Left kidney (tissue), 8 donors: ENCODE measurements at places on chromosomes 12 and 14.

DNA sequence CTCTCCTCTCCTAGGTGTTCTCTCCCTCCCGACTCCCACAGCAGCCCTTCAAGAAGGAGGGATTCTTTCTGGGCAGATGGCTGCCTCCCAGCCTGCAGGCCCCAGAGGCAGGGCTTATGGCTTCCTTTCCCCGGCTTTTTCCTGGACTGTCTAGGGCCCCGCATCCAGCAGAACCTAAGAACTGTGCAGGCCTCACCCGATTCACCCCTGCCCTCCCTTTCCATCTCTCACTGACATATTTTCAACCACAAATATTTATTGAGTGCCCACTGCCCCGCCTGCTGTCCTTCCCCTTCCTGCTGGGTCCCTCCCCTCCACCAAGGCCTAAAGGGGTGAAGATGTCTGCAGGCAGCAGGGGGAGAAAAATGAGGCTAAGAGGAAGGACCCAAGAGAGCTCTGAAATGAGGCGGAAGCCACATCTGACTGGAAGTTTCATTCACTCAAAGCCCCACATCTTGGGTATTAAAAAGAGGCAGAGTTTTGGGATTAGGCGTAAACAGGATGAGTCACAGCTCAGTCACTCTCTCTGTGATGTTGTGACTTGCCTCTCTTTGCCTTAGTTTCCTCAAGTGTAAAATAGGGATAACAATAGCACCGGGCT is 2.9 kb downstream of the SCNN1A start:
- no peak for DNase-seq

GRCh38 chr14:91265404-91265803 is 20.9 kb upstream of the GPR68 start:
- no peak for DNase-seq

DNA sequence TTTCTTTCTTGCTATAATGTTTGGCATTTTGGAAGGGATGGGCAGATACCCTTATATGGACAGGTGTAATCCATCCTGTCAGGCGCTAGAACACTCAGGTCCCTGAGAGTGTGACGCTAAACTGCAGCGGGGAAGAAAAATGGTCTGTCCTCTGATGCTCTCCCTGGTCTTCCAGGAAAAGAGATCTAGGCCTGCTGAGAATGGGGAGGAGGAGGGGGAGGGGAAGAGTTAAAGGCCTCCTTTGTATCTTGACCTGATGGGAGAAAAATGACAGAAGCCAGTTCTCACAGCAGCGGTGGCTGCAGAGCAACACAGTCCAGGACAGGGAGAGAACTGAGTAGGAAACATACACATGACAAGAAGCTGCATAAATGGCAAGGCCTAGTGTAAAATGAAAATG is 61.1 kb downstream of the RPS6KA5 start:
- no peak for DNase-seq

GRCh38 chr14:63512861-63513260 is 30.3 kb downstream of the PPP2R5E start:
- DNase-seq = no peak

GRCh38 chr14:35401422-35402265 is 2.9 kb downstream of the NFKBIA start:
- DNase-seq = no peak

GRCh38 chr12:15220915-15221885 is at the start of gene RERG:
Gene RERG (minus strand): TSS chr12:15221417. CDS start chr12:15217489, 3,928 bp downstream.
- peak; percentile 88 for DNase-seq

DNA sequence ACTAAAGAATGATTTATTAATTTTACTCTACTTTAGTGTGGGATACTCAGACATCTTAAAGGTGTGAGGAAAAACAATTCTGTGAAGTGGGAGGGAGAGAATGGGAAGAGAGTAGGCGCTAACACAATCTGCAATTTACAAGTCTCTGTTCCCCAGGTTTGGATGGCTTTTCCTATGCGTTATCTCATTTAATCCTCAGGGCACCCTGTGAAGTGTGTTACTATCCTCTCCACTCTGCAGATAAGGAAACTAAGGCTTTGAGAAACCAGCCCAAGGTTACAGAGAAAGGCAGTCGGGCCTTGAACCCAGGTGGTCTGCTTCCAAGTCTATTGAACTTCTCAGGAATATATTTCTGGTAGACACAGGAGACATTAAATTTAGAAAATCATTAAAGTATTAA is 36.2 kb upstream of the TUBA1C start:
- no peak for DNase-seq

- no peak for DNase-seq
Measured at GRCh38 chr12:113208041-113208934, 13.0 kb upstream of the TPCN1 start.

DNA sequence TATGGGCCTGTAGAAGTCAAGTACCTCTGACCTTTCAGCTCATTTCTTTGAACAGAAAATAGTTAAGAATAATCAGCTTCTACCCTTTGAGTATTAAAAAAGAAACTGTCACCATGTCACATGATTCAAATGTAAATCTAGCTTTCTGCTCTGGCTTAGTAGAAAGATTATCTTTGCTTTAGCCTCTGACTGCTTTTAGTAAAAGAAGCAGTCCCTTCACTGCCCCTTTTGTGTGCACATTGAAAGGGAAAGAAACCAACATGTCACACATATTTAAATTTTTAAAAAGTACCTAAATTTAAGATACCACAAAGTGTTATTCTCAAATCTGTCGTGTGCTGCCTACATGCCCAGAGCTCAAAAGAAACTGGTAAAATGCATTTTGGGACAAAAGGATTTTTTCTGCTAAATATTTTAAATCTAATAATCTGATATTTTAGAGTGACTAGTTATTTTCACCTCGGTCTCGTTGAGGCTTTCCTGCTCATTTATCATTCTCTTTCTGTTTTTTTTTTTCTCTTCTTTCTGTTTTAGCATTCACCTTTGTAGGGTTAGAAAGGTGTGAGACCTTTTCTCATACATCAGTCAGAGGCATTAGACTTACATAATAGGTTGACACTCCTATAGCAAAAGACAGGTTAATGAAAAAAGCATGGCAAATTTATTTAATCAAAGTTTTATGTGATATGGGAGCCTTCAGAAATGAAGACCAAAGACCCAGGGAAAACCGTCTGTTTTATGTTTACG is 41.3 kb downstream of the SLC16A7 start:
- no peak for DNase-seq

- DNase-seq = peak; percentile 28
Measured at GRCh38 chr14:38168416-38168815, 39.3 kb upstream of the SSTR1 start.

DNA sequence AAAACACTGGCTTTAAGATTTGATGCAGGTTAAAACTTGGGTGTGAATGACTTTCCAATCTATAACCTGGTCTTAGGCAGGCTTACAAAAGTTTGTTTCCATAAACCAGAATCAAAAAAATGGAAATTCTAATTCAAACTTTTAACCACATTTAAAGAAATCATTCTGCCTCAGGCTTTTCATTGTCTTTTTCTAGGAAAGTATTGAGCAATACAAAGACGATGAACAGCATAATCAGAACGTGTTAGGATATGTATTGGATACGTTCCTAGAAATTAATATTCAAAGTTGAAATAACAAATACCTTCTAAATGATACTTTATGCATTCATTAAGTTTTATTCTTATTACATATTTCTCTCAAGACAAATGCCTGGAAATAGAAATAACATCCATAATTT is 172.9 kb downstream of the CEP128 start:
- no peak for DNase-seq

- DNase-seq = no peak
Measured at GRCh38 chr14:52094546-52095271, 25.9 kb upstream of the NID2 start.

- DNase-seq = no peak
Measured at GRCh38 chr12:103441437-103442181, 54.2 kb downstream of the C12orf42 start.

DNA sequence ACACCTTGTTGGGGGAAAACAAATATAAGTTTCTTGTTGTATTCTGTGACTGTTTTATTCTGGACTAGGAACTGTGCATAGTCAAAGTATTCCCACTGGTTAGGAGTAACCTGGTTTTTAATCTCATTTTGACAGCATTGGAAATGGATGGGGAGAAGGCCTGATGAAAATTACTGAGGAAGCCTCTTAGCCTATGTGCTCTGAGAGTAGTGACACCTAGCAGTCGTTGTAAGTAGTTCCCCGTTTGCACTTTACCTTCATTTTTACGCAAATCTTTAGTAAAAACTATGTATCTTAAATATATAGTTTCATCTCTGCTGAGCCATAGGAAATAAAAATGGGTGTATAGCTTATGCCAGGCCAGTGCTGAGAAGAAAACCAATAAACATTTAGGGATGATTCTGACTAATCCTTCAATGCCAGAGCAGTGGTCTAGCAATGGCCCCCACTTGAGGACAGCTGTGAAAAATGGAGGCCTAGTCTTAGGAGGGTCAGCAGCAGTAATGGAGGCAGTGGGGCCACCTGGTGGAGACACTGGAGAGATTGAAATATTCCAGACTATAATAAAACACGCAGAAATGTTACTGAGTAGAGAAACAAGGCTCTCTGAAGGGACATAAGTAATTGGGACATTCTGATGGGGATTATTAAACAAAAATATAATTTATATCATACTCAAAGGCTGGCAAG is 133.2 kb upstream of the NOVA1 start:
- DNase-seq = no peak

GRCh38 chr12:15719230-15719629 is 70.0 kb downstream of the EPS8 start:
- DNase-seq = no peak

GRCh38 chr14:61386173-61386772 is 64.9 kb downstream of the PRKCH start:
- no peak for DNase-seq

GRCh38 chr14:49950275-49951228 is 57.7 kb downstream of the ARF6 start:
- no peak for DNase-seq

- no peak for DNase-seq
Measured at GRCh38 chr12:54292083-54292930, 8.5 kb downstream of the NFE2 start.

- no peak for DNase-seq
Measured at GRCh38 chr14:35221462-35221861, 70.7 kb upstream of the PSMA6 start.

DNA sequence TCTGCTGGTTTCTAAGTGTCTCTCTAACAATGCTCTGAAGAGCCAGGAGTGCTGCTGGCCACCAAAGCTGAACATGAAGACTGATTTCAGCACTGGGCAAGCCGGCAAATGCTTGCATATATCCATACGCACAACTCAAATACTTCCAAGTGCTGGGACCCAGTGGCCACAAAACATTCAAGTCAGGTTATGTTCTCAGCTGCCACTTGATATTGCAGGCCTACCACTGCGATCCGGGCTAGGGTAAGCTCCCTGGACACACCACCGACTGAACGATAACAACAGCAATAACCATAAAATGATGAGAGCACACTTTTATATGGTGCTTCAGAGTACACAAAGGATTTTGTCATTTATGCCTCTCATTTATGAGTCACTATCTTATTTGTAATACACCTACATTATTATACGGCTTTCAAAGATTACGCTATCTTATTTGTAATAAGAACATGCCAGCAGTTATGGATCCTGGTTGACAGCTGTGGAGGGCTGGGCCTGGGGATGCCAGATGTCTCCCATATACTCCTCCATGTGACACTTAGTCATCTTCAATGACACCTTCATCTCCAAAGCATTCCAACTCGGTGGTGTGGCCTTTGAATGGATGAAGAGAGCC is 35.5 kb downstream of the CRACR2A start:
- no peak for DNase-seq

DNA sequence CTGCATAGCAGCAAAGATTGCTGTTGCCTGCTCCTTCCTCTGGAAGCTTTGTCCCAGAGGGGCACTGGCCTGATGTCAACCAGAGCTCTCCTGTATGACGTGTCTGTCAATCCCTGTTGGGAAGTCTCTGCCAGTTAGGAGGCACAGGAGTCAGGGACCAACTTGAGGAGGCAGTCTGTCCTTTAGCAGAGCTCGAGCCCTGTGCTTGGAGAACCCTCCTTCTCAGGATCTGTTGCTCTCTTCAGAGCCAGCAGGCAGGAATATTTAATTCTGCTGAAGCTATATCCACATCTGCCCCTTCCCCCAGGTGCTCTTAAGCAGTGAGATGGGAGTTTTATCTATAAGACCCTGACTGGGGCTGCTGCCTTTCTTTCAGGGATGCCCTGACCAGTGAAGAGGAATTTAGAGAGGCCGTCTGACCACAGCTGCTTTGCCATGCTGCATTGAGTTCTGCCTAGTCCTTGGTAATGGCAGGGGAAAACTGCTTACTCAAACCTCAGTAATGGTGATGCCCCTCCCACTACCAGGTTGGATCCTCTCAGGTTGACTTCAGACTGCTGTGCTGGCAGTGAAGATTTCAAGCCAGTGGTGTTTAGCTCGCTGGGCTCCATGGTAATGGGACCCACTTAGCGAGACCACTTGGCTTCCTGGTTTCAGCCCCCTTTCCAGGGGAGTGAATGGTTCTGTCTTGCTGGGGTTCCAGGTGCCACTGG is 218.6 kb upstream of the SLC38A2 start:
- DNase-seq = no peak

GRCh38 chr14:33127531-33127930 is 188.9 kb downstream of the NPAS3 start:
- DNase-seq = no peak

DNA sequence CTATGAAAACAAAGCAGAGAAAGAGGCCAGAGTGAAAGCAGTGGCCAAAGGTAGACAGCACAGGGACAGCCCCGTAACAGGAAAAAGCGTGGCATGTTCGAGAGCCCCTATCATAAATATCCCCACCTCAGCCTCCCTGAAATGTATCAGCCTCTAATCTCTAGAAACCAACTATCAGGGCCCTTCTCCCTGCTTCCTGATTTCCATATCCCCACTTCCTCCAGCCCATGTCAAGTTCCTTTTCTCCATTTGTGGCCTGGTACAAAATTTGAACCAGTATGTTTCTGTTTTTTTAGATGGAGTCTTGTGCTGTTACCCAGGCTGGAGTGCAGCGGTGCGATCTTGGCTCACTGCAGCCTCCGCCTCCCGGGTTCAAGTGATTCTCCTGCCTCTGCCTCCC is 16.9 kb downstream of the DEPDC4 start:
- no peak for DNase-seq

- DNase-seq = no peak
Measured at GRCh38 chr12:129339336-129339735, 486.1 kb downstream of the GLT1D1 start.

GRCh38 chr12:38586789-38587188 is 270.2 kb downstream of the ALG10B start:
- no peak for DNase-seq

GRCh38 chr14:85663256-85663655 is 133.3 kb downstream of the FLRT2 start:
- DNase-seq = no peak

GRCh38 chr12:114726092-114726710 is 42.2 kb upstream of the TBX3 start:
- no peak for DNase-seq

GRCh38 chr14:94180655-94181271 is 6.6 kb downstream of the PPP4R4 start:
- no peak for DNase-seq

- DNase-seq = no peak
Measured at GRCh38 chr14:96717116-96717515, 80.1 kb upstream of the VRK1 start.
